Cardiac fibroblast (primary cell): ENCODE measurements at places on chromosomes 12 and 14.

GRCh38 chr14:104927901-104928300 is 3.2 kb downstream of the PLD4 start:
- no peak for DNase-seq

- no peak for DNase-seq
These were observed 33.2 kb downstream of the NCKAP5L start for GRCh38 chr12:49794811-49795653.

- no peak for DNase-seq
These were observed 73.5 kb upstream of the ARHGAP5 start for GRCh38 chr14:32003585-32003984.

GRCh38 chr14:24839617-24840203 is 205.7 kb upstream of the GZMB start:
- DNase-seq = no peak

- no peak for DNase-seq
These were observed 42.6 kb downstream of the KRT80 start for GRCh38 chr12:52149182-52149641.

DNA sequence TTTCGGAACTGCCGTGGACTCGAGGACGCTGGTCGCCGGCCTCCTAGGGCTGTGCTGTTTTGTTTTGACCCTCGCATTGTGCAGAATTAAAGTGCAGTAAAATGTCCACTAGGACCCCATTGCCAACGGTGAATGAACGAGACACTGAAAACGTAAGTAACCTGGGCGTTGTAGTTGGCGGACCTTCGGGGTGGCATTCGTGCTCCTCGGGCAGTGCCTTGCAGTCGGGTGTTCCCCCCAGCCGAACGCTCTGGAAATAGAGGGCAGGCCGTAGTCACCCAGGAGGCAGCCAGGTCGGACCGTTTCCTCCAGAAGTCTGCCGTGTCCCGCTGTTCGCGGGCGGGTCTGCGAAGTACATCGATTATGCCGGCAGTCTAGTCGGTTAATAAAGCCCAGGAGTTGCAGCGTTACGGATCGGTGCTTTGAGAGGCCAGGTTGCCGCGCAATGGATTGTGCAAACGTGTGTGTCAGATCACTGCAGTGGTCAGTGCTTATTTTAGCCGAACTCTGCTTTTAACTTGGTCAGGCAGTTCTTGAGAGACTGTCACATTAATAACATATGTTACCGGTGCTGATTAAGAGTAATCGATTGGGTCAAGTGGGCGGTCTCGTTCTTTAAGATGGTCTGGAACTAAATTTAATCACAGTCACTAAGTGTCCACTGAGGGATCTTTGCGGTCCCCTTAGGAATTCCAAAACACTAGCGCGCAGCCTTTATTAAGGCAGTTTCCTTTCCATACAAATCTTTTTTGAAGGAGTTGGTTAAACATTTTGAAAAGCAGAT is 906 bp downstream of the MARK3 start:
- peak; percentile 46 for DNase-seq

DNA sequence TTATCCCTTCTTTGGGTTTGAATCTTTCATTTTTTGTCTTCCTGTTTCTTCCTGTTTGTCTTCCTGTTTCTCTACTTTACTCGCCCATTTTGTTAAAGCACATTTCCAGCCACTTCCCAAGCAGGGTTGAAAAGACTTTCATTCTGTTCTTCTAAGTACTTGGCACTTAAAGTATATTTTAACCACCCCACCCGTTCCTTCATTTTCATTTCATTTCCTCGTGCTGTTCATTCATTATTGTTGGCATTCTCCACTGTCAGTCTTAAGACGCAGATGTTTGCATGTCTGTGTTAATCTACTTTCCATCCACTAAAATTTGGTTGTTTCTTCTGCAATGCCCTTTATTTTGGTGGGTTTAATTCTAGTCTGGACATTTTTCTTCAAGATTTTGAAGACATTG is 49.0 kb downstream of the SUDS3 start:
- DNase-seq = no peak

GRCh38 chr14:105198588-105198987 is 17.5 kb upstream of the NUDT14 start:
- no peak for DNase-seq

DNA sequence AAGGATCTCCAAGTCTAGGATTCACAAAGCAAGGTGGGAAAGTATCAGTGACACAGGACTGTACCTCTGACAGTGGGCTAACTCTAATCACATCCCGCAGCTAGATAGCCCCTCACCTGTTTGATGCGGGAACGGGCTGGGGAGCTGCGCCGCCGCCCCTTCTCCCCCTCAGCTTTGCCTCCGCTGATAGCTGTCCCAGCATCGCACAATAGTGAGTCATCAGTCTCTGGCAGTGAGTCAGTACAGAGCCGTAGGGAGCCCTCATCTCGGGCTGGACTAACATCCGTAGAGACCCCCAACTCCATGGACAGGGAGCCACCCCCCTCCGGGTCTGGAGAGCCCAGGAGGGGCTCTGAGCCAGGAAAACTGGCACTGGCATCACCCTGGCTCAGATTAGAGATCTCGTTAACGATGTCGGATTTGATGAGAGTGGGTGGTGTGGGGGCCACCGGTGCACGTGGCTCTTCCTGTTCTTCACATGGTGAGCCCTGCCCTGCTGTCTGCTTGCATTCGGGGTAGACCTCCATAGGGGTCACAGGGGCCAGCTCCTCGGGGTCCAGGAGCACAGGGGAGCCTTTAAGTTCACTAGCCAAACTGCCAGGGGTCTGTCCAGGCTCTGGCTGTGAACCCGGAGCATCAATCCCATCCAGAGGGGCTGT is 10.9 kb downstream of the KMT2D start:
- DNase-seq = peak; percentile 69

DNA sequence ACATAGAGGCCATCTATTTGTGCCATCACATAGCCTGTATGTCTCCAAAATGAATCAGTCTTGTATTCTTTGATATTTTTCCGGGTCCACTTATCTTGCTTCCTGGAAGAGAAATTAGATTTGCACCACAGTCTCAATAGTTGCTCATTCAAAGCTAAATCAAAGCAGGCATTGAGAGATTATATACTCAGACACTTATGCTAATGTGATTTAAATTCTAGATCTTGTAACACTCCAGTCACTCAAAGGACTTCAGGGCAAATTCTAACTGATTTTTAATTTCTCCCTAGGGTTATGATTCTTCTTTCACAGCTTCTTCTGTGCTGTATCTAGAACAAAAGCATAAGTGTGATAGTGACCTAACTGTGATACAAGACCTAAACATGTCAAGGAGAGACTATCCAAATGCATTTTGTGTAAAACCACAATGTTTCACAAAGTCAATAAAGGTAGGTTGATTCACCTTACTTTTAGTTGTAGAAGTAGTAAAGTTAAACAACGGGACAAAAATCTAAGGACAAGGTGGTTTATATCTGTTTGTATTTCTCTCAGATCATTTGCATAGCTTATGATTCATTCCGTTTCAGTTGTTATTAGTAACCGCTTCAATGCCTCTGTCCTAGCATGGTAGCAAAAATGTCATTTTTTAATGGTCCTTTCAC is 26.8 kb downstream of the PLBD1 start:
- DNase-seq = no peak

DNA sequence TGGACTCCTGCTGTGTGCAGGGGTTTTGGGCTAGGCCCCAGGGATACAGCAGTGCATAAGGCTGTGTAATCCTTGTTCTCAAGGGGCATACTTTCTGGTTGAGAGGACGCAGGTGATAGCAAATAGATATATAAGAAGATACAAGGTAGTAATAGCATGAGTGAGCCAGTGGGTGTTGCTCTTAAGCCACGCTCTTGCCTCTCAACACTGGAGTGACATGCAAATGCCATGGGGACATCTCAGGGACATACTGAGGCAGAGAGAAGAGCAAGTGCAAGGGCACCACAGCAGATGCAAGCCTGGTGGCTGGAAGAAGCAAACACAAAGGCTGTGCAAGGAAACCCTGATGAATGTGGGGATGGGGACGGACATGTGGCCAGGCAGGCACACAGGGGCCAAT is 223.3 kb downstream of the CHST11 start:
- DNase-seq = peak; percentile 37

DNA sequence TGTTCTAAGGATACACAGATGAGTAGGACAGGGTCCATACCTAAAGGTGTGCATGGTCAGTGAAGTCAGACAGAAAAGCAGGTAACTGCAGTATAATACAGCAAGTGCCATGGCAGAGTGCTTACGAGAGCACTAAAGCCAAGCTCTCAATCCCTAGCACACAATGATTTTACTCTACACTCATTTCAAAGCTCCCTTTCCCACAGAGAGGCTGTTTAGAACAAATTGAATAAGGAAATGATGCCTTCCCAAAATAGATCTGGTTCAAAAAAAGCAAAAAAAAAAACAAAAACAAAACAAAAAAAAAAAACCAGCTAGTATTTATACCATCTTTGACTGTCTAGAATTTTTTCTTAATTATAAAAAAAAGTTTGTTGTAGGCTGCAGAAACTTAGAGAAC is 74.1 kb downstream of the HECTD4 start:
- no peak for DNase-seq

GRCh38 chr14:21112255-21112654 is 11.4 kb downstream of the TMEM253 start:
- DNase-seq = no peak

GRCh38 chr12:132429946-132430643 is 59.9 kb upstream of the FBRSL1 start:
- peak; percentile 27 for DNase-seq

- no peak for DNase-seq
These were observed 9.1 kb downstream of the BTBD7 start for GRCh38 chr14:93323600-93324174.

DNA sequence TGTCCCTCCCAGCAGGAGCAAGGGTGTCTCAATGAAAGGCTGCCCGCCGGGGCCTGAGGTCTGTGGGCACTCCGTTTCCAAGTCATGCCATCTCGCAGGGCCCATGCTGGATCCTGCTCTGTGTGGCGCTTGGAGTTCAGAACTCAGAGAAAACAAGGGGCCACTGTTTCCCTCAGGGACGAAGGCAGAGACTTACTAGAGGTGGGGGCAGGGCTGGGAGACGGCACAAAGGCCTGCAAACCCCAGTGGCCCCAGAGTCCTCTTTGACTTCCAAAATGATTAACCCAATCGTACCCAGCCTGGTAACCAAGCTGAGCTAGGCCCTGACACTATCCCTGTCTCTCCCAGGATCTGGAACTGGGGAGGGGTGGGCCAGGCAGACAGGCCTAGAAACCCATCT is 95.8 kb downstream of the ITPK1 start:
- DNase-seq = no peak

GRCh38 chr12:98371419-98371818 is 144.0 kb upstream of the TMPO start:
- DNase-seq = peak; percentile 12

DNA sequence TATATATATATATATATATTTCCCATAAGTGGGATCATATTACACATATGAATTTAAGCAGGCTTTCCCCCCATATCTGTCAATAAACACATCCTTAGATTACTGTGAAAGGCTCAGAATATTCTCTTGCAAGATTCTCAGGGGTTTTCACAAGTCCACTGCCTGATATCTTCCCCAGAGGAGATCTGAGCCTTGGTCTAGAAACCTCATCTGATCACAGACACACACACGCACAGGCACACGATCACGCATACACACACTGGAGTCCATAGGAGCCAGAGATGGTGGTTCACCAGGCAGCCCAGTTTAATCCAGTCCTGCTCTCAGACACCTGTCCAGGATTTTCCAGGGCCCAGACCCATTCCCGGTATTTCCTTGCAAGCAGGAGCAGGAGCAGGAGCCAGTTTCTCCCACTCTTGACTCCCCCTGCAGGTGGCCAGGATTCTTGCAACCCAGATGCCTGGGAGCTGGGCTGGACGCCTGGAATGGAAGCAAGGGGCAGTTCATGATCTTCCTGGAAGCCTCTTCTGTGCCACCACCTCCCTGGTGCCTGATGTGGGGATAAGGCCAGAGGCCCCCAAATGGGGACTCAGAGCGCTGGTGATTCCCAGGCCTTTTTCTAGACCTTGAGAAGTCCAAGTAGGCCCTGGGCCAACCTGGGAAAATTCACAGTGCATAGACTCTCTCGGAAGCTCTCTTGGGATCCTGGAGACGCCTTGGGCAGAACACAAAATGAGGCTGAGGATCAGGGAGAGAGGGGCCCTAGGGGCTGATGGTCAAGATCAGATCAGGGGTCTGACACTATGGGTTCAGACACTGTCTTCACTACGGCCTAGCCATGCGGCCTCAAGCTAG is 16.5 kb upstream of the KRT78 start:
- DNase-seq = peak; percentile 74

- no peak for DNase-seq
These were observed 327.6 kb downstream of the CCER1 start for GRCh38 chr12:90627180-90627896.

- DNase-seq = no peak
These were observed 379.8 kb downstream of the APAF1 start for GRCh38 chr12:99024870-99025269.

GRCh38 chr14:68427550-68427890 is 365.3 kb downstream of the ZFP36L1 start:
- no peak for DNase-seq

DNA sequence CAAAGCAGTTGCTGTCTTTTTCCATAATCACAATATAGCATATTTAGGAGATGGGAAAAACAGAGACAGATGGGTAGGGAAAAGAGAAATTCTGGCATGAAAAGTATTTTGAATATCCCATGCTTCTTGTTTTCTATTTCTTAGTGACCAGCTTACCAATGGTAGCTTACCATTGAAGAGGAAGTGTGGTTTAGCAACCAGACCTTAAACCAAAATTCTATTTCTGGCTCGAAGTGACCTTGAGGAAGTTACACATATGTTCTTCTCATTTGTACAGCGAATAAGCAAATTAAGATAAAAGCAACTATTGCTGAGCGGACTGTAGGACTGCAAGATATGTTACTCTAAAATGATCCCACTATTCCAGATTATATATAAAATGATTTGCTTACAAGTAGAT is 82.9 kb downstream of the FGD4 start:
- peak; percentile 56 for DNase-seq
